ENCODE measurements at places on chromosomes 16 and 17.

GRCh38 chr17:50289278-50289677 lies 15.0 kb downstream of the TMEM92 start:
- peak; percentile 62 for DNase-seq

- DNase-seq = no peak
Measured at GRCh38 chr17:44176671-44177501, 6.4 kb downstream of the ASB16 start.

- DNase-seq = no peak
Measured at GRCh38 chr16:54191592-54191991, 95.0 kb downstream of the IRX3 start.

GRCh38 chr16:80802902-80803301 lies 1.5 kb downstream of the CDYL2 start:
- no peak for DNase-seq

- no peak for DNase-seq
Measured at GRCh38 chr16:68339214-68339613, 28.4 kb downstream of the PRMT7 start.

GRCh38 chr16:73778887-73779286 lies 517.7 kb upstream of the PSMD7 start:
- DNase-seq = no peak

GRCh38 chr16:21023509-21024202 lies 123.1 kb downstream of the LYRM1 start:
- no peak for DNase-seq

GRCh38 chr16:59487067-59487466 lies 753.0 kb upstream of the GOT2 start:
- no peak for DNase-seq

GRCh38 chr17:1797323-1797722 lies 32.4 kb downstream of the SMYD4 start:
- no peak for DNase-seq

DNA sequence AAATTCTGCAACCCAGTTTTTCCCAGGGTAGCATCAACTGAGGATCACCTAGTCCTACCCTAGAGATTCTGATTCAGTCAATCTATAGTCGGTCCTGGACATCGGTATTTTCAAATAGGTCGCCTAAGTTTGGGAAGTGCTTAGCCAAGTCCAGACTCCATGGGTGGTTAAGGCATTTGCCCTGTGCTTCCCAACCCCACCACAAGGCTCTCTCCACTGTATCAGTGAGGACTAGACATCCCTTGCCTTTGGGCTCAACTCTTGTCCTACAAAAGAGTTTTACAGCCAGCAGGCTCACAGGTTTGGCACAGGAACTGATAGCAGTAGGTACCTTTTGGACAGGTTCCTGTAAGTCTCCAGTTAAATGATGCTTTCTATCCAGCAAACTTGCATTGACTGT lies 13.8 kb downstream of the HYDIN start:
- DNase-seq = no peak

- DNase-seq = no peak
Measured at GRCh38 chr17:57811638-57812280, 38.1 kb downstream of the MRPS23 start.

GRCh38 chr16:73792199-73793020 lies 504.2 kb upstream of the PSMD7 start:
- peak; percentile 54 for DNase-seq

GRCh38 chr17:43616029-43616351 lies 45.7 kb downstream of the MEOX1 start:
- no peak for DNase-seq

DNA sequence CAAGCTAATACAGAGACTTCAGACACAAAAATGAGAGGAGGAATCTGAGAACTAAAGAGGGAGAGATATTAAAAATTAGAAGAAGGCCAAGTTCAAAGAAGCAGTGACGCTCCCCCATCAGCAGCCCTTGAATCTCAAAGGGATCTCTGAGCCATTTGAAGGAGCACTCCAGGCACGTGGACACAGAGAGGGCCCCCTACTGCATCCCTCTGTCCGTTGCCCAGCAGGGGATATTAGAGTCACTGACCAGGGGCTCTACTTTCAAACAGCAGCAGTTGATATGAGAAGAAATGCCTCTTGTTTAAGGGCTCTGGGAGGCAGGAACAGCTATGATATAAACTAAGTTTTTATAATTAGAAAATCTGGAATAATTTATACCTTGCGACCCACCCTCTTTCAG lies 479.0 kb upstream of the SALL1 start:
- no peak for DNase-seq

GRCh38 chr17:75181608-75182318 lies 996 bp downstream of the SUMO2 start:
- DNase-seq = peak; percentile 49

DNA sequence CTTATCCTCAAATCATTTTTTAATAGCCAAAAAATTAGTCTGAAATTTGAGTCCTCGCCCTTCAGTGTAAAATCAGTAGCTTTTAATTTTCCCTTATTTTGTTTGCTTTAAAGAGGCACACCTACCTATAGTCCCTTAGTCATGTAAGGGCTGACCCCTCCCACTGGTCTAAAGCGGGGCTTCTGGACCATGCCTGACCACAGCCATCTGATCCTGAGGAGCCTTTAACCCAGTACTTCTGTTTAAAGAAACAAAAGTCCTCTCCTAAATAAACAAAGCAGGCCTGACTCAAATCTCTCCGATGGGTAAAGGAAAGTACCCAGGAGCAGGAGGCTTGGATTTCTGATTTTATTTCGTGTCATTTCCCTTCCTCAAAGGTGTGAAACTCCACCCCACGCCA lies 92.0 kb upstream of the CCL2 start:
- DNase-seq = no peak

DNA sequence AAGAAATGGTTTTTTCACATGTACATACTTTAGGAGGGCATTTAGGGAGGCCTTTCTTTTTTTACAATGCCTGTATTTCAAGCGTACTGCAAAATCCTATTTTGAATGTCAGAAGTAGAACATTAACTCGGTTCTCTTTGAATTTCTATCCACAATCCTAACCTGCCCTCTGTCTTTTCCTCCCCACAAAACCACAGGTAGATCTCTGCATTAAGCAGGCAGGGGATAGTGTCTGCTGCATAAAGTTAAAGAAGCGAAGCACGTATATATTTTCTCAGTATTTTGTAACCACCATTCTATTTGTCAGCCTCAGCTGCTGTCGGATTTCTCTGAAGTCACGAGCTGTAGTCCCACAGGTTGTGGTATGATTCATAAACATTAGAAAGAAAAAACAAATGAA lies 137.5 kb downstream of the SHISA6 start:
- DNase-seq = no peak

DNA sequence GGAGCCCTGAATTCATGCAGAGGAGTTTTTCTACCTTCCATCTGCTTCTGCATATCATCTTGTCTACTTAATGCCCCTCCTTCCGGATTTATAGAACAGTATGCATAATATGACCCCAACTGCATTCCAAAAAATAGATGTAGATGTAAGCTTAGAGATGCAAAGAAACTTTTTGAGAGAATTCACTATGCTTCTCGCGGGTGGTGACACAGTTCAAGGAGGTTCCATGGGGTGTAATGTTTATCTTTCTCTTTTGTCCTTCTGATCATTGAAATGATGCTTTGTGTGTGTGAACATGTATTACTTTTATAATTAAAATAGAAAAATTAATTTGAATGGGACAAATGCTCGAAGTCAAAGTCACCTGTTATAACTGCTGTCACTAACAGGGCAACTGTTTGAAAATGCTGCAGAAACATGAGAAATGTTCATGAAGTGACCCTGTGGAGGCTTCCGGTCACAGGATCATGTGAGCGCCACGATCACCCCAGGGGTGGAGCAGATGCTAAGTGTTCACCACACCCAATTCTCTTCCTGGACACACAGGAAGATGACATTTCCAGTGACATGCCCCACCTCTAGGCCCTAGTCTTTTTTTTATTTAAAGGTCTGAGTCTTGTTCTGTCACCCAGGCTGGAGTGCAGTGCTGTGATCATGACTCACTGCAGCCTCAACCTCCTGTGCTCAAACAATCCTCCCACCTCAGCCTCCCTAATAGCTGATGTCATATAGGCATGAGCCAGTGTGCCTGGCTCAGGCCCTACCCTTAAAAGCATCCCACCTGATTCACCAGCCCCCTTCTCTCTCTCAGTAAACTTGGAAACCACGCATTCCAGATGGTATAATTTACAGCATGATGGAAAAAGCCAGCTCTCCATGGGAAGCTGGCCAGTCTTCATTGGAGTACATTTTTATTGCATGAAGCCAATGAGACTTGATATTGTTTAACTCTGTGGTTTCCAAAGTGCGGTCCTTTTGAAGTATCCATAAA lies 21.0 kb upstream of the AGRP start:
- no peak for DNase-seq

DNA sequence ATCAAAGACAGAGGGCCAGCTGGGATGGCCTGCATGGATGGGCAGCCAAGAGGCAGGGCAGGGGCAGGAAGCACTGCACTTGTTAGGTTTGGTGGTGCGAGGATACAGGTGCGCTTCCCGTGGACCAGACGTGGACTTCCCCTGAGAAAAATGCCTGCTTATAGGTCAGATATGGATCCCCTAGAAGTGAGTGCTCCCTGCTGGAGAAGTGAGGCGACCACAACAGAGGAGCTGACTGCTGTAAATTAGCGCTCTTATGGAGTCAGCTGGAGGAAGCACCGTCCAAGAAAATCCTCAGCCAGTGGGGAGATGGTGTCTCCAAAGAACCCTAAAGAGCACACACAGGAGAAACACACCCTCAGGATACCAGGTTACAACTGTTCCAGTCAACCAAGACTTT lies 27.7 kb upstream of the CCDC182 start:
- DNase-seq = no peak

GRCh38 chr16:21276090-21276489 lies 2.0 kb downstream of the CRYM start:
- DNase-seq = no peak

DNA sequence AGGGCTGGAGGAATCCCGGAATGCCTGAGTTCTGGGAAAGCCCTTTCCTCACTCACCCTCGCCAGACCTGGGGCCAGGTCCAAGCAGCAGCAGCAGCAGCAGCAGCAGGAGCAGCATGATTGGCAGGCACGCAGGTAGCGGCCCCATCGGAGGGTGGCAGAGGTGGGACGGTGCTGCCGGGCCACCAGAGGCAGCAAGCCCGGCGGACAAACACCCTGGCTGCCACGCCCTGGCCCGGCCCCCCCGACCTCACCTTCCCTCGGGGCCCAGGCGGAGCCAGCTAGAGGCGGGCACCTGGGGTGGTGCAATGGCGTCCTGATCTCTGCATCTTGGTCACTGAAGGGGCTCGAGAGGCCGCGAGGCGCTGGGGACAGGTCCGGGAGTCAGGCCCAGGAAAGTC lies 122.4 kb downstream of the LAT start:
- no peak for DNase-seq

GRCh38 chr16:65658349-65658748 lies 536.5 kb upstream of the CDH11 start:
- peak; percentile 74 for DNase-seq

- DNase-seq = no peak
Measured at GRCh38 chr17:79971651-79972050, 64.0 kb downstream of the TBC1D16 start.

DNA sequence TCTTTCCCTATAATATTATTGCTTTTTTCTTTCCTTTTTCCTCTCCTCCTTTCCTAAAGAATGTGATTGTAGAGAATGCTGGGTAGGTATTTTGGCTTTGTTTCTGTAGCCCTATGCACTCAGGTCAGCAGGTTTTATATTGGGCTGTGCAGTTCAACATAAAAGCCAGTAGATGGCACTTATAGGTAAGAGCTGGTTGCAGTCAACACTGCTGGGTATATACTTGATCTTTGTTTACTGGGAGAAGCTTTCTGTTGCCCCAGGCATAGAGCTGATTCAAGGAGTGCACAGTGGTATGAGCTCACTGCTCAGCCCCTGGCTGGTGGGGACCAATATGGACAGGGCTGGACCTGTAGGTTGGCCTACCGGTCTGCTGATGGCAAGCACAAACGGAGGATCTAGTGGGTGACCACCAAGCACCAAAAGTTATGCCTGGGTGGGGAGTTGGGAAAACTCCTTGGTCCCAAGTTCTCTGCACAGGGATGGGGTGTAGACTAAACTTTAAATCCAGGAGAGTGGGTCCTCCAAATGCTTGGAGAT lies 378.9 kb downstream of the PMP22 start:
- peak; percentile 13 for DNase-seq

DNA sequence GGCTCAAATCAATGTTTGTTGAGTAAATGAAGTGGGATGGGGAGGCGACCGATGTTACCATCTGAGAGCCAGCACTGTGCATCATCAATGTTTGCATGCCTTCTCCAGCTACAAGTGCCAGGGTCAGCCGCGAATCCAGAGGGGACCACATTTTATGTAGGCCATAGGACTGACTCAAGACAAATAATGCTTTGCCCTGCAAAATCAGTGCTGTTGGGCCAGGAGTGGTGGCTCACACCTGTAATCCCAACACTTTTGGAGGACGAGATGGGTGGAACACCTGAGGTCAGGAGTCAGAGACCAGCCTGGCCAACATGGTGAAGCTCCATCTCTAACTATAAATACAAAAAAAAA lies 53.1 kb upstream of the WSB1 start:
- no peak for DNase-seq

GRCh38 chr17:79201536-79202227 lies 127.1 kb downstream of the ENGASE start:
- DNase-seq = no peak

DNA sequence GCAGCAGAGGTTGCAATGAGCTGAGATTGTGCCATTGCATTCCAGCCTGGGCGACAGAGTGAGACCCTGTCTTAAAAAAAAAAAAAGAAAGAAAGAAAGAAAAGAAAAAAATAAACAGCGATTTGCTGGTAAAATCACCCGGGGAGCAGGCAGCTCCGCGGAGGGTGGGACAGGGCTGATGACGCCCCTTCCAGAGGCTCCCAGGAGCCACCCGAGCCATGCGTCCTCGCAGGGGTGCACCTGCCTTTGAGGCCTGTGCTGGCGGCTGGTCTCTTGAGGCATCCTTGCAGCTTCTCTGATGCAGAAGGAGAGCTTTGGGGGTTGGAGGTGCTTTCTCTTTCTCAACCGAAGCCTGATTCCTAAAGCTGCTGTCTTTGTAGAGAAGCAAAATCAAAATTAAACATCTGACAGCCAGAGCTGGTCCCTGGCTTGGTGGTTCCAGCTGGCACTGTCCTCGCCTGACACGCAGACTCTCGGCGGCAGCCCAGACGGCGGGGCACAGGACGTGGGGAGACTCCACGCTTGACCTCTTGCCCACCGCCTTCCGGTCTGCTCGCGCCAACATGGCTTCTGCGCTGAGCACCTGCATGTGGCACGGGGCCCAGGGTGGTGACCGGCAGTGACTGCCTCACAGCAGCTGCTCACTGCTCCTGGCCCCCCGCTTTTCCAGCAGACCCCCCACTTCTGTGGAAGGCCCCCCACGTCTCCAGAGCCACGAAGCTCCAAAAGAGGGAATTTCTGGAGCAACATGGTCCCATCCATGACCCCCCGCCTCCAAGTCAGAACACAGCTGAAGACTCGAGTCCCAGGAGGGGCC lies 6.6 kb downstream of the UTS2R start:
- DNase-seq = no peak

GRCh38 chr17:63395075-63395805 lies 50.9 kb downstream of the CYB561 start:
- DNase-seq = peak; percentile 67

GRCh38 chr16:990516-991291 lies 9.1 kb downstream of the SOX8 start:
- DNase-seq = no peak

Measured in adipocyte (in vitro differentiated cells).